Right ventricle myocardium superior (tissue), 1 donor: ENCODE measurements at places on chromosomes 5 and 9.

GRCh38 chr5:38765399-38765861, 80.4 kb upstream of the OSMR start:
- DNase-seq = no peak

DNA sequence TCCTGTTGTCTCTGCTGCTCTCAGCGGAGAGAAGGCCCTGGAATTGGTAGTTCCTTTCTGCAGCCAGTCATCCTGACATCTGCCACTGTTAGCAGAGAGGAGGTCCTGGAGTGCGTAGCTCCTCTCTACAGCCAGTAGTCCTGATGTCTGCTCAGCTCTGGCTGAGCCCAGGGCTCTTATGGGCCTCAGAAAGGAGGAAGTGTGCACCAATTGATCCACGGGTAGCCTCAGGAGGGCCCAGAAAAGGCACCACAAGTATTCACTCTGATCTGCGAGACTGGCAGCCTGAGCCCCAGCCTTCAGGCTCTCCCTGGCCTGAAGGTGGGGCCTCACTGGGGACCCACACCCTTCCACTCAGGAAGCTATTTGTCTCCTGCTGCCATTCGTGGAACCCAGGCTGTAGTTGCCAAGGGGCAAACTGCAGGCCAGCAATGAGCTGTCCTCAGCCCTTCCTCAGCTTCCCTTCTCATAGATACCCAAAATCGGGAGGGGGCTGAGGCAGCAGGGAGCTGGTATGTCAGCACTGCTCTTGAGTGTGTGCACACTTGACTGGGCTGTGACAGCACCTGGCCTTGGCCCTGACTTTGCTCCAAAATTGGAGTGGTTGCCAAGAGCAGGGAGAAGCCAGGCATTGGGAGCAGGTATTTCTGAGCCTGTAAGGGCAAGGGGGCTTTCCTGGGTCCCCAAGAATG, 1049.5 kb upstream of the ACO1 start:
- no peak for DNase-seq

GRCh38 chr5:134133995-134134541, 19.6 kb downstream of the TCF7 start:
- peak; percentile 8 for DNase-seq

DNA sequence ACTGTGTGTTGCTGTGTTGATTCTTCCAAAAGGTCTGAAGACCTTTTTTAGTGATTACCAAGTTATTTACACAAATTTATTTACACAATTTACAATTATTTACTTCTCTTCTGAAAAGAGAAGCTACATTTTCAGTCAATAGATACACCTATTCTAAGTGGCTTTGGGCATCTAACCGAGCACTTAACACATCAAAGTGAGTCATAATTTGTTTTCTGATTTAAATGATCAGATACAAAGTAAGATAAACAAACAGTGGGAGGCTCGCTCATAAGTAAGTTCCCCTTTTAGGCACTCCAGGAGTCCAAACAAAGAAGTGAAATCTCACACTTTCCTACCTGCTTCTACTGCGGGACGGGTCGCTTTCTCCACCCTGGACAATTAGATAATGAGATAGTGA, 90.2 kb downstream of the APBA1 start:
- DNase-seq = no peak

DNA sequence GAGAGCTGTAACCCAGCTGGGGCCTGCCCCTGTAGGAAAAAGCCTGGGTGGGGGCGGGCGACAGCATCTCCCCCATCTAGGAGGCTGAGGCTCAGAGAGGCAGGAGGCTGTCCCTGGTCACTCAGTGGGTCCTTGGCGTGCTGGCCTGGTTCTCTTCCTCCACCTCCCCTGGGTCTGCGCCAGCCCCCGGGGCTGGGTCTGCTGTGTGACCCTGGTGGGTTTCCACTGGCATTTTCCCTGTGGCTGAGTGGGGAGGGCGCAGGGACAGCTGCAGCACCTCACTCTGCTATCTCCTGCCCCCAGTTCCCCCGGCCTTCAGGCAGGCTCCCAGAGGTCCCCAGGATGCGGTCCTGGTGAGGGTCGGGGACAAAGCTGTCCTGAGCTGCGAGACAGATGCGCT, 59.5 kb upstream of the ASS1 start:
- DNase-seq = no peak

- DNase-seq = peak; percentile 50
Measured at GRCh38 chr9:85743275-85744128, 1.7 kb upstream of the AGTPBP1 start.

- no peak for DNase-seq
Measured at GRCh38 chr9:85931495-85931894, 9.5 kb upstream of the NAA35 start.

- DNase-seq = no peak
Measured at GRCh38 chr5:12242950-12243888, 339.0 kb upstream of the CTNND2 start.

- DNase-seq = no peak
Measured at GRCh38 chr5:67331296-67331925, 134.8 kb upstream of the CD180 start.

GRCh38 chr5:99644822-99645221, 716.0 kb upstream of the CHD1 start:
- no peak for DNase-seq
